Kidney epithelial cell (primary cell): ENCODE measurements at places on chromosomes 2 and 18.

- no peak for DNase-seq
Observed at GRCh38 chr2:29110916-29111535, 4.2 kb upstream of the CLIP4 start.

GRCh38 chr2:152743002-152743401 lies 24.6 kb downstream of the ARL6IP6 start:
- no peak for DNase-seq

DNA sequence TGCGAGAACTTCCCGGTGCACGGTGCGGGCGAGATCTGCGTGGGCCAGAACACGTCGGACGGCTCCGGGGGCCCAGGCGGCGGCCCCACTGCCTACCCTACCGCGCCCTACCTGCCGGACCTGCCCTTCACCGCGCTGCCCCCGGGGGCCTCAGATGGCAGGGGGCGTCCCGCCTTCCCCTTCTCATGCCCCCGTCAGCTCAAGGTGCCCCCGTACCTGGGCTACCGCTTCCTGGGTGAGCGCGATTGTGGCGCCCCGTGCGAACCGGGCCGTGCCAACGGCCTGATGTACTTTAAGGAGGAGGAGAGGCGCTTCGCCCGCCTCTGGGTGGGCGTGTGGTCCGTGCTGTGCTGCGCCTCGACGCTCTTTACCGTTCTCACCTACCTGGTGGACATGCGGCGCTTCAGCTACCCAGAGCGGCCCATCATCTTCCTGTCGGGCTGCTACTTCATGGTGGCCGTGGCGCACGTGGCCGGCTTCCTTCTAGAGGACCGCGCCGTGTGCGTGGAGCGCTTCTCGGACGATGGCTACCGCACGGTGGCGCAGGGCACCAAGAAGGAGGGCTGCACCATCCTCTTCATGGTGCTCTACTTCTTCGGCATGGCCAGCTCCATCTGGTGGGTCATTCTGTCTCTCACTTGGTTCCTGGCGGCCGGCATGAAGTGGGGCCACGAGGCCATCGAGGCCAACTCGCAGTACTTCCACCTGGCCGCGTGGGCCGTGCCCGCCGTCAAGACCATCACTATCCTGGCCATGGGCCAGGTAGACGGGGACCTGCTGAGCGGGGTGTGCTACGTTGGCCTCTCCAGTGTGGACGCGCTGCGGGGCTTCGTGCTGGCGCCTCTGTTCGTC lies 1.7 kb downstream of the FZD7 start:
- no peak for DNase-seq

DNA sequence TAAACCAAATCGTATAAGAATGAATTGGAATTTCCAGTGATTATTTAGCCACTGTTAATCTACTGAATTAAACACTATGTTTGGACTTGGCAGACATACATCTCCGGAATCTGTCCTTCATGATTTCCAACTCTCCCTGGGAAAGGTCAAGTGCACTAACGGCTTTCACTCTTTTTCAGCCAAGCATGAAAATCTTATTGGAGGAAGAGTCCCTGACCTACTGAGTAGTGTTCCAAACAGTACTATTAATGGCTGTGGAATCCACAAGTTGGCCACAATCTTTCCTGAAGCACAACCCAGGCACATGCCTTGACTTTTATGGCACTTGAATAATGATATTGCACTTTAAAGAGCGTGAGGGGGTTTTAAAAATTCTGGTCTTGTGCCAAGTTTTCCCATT lies 318.9 kb upstream of the RND3 start:
- DNase-seq, result peak; percentile 12

DNA sequence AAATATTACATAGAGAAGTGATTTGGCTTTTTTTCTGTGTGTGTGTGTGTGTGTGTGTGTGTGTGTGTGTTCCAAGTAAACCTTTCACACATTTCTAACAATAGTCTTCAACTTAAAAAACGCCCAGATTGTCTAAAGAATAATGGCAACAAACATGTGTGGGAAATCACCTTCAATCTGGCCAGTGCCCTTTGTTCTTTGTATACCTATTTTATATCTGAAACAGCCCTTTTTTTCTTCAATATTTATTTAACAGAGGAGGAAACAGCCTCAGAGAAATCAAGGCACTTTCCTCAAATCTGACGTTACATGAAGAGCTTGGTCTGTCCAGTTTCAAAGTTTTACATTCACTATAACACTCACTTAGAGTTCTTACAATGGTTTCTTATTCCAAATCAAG lies 25.3 kb downstream of the CCDC195 start:
- no peak for DNase-seq

DNA sequence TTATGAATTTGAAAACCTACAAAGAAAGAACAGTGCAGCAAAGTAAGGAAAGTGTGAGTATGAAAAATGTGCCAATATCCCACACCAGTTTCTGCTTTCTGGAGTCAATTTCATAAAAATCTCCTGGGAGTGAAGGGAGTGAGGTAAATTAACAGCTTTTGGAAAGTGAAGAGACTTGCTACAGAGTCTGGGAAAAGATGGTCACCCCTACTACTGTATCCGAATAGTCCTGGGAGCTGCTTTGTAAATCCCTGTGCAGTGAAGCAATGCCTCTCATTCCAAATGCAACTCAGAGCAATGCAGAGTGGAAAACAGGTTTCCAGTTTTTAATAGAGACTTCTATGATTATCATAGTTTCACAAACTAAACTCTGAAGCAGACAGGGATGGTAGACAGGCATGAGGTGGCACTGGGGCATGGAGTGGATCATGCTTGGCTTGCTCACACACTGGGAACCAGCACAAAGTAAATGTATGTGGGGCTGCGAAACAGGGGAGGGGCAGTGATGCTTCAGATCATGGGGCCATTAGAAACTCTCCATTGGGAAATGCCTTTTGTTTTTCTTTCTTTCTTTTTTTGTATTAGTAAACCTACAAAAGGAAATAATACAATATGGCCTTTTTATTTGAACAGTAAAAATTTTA lies 10.6 kb downstream of the COL5A2 start:
- DNase-seq, result no peak

DNA sequence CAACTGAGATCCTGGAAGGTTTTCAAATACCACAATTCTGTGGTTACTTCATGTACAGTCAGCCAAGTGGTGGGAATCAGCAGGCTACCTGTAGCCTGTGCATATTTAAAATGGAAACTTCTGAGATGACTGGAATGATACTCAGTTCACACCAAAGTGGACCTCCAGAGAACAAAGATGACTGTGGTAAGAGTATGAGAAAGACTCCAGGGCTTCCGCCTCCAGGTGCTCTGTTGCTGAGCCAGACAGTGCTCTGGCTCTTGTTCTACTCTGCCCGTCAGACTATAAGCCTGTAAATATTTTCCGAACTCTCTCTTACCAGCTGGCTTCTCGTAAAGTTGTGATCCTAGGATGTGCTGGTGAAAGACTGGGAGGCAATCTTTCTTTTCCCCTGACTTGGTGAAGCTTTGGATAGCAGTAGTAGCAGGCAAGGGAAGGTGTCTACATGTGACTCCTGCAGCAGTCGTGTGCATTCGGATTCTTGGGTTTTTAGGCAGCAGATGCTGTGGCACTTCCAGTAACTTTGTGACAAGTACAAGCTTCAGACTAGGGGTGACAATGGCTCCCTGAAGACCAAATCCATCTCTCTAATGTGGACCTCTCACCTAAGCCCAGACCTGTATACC lies 23.1 kb downstream of the ST3GAL5 start:
- DNase-seq, result no peak

GRCh38 chr18:3060667-3061580 lies 48.0 kb upstream of the LPIN2 start:
- no peak for DNase-seq

DNA sequence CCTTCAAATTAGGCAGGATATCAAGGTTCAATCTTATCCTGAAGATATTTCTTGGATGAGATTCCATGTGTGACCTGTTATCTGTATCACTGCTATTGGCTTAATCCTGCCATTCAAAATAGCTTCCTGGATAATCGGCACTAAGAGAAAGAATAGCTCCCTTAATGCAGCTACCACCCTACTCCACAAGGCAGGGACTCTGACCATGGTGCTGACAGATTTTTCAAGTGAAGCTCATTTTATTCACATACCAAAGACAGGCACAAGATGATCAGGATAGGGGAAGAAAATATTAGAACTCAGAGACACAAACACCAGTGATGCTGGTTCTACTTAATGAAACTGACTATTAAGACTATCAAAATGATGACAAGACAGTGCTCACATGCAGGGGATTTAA lies 74.9 kb downstream of the ORC4 start:
- DNase-seq, result peak; percentile 5

DNA sequence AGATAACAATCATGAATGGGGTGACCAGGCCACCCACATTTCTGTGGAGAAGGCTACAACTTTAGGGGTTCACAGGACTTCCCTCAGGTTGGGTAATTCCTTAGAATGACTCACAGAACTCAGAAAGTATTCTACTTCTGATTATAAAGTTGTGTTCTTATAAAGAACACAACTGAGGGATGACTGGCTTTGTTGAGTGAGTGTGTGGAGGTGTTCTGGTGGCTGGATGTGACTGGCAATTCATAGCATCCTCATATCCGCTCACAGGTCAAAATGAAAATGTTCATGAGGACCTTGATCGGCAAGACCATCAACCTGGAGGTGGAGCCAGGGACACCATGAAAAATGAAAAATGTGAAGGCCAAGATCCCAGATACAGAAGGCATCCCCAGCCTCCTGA lies 143.3 kb upstream of the CAB39 start:
- no peak for DNase-seq

GRCh38 chr2:236915186-236915585 lies 170.5 kb upstream of the COPS8 start:
- no peak for DNase-seq

DNA sequence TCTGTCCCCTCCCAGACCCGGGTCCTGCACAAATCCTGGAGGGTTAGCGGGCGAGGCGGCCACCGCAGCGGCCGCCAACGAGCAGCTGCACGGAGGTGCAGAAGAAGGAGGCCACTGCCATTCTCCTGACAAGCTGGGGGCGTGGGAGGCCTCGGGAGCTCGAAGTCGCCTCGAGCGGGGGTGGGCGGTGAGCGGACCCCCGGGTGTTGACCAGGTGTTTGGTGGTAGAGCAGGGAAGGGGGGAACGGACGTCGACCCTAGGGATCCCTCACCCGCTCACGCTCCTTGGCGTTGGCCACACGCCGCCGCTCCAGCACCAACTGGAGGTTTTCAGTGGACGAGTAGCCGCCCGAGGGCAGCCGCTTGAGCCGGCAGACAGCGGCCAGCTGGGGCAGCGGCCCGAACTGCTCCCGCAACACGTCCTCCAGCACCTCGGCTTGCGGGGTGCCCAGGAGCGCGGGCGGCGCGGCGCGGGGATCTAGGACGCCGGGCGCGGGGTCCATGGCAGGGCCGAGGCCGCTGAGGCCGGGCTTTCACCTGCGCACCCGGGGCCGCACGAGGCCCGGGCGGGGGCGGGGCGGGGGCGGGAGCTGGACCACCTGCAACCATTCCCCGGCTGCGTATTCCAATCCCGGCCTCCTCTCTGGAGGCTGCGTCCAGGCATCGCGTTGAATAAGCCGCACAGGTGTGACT lies at the start of gene FIGLA:
Gene FIGLA, minus strand, starts transcription at position 508 of the 693 bp plus-strand sequence. Its CDS starts 5 bp downstream, at position 503.
- no peak for DNase-seq

DNA sequence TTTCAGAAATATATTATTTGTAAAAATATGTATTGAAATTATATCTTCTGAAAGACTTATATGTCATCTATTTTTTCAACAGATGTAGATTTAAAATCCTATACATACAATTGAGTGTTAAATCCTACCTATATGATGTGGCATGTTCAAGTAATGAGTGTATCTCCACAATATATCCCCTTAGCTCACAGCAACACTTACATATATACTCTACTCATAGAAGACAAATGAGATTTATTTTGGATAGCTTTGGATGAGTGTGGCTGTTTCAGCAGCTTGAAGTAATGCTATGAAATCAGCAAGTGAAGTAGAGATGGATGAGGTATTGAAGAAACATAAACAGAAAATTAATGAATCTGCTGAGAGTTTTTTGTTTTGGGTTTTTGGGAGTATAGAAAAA lies 263.1 kb downstream of the ARHGAP15 start:
- DNase-seq, result no peak

DNA sequence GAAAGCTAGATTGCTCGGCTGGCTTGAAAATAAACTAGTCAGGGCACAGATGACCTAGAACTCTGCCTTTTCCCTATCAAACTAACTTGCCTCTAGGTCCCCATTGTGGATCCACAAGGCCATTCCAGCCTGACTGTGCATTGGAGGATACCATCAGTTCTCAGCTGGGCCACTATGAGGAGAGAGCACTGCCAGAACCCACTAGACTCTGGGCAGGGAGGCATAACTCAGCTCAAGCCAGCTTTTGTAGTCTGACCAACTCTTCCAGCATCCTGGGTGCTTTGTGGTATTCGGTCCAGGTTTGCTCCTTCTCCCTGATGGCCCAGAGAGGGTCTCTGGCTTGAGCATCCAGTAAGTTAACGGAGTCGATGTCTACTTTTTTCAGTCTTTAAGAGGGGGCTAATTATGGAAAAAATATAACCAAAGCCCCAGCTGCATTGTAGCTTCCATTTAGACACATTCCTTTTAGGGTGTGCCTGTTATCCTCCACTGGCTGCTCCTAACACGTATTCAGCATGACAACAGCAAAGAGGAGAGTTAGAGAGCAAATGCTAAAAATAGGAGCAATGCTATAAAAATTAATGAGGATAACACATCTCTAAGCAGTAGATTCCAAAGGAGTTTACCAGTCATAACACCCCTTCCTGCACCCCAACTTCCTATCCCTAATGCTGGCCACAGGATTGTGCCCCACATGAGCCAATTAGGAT lies 15.2 kb downstream of the GKN2 start:
- no peak for DNase-seq

GRCh38 chr18:4960578-4960977 lies 236.5 kb downstream of the AKAIN1 start:
- no peak for DNase-seq

DNA sequence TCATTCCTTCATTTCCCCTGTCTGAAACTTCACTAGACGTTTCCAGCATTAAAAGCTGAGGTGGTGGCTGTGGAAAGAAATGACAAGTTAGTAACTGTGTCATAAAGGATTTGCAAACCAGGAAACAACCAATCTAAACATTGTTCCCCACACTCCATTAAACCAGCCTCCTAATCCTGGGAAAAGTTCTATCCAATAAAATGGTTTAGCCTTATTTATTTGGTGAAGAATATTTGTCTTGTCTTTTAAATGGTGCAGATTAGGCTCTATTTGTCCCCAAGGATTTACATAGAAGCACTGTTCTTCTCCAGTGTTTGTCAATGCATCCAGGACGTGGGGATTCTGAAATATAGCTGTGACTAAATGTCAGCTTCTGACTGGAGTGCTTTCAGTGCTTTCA lies 10.5 kb upstream of the DPP4 start:
- DNase-seq, result no peak

GRCh38 chr2:165471349-165471950 lies 2.0 kb downstream of the CSRNP3 start:
- DNase-seq, result no peak

GRCh38 chr18:79200546-79201268 lies 131.5 kb downstream of the ATP9B start:
- peak; percentile 2 for DNase-seq
